ENCODE measurements at places on chromosomes 7 and 10. TPM values are rescaled to one million over a fixed set of nuclear protein-coding genes. Genes with fewer than 3 reads are reported as not detected.

Gene AOAH
- total RNA-seq = 3.4 TPM

Gene TBXAS1
- 3.8 TPM for total RNA-seq

Gene CDNF
- not detected for total RNA-seq

Gene FLNC
- total RNA-seq = 43.4 TPM

Gene NEUROG3
- total RNA-seq = not detected

Gene HKDC1
- 0.91 TPM for total RNA-seq

Gene ODAD2
- total RNA-seq = 6.6 TPM
